Activated naive CD8-positive, alpha-beta T cell treated with anti-CD3 and anti-CD28 coated beads, Interleukin-2, amount 10 ng/mL, durations not matched to agents 7 days and 5 days (primary cell): ENCODE measurements at places on chromosomes 12 and 14.
A peak's percentile ranks its signal among the peaks of the same experiment; 100 is the strongest.

DNA sequence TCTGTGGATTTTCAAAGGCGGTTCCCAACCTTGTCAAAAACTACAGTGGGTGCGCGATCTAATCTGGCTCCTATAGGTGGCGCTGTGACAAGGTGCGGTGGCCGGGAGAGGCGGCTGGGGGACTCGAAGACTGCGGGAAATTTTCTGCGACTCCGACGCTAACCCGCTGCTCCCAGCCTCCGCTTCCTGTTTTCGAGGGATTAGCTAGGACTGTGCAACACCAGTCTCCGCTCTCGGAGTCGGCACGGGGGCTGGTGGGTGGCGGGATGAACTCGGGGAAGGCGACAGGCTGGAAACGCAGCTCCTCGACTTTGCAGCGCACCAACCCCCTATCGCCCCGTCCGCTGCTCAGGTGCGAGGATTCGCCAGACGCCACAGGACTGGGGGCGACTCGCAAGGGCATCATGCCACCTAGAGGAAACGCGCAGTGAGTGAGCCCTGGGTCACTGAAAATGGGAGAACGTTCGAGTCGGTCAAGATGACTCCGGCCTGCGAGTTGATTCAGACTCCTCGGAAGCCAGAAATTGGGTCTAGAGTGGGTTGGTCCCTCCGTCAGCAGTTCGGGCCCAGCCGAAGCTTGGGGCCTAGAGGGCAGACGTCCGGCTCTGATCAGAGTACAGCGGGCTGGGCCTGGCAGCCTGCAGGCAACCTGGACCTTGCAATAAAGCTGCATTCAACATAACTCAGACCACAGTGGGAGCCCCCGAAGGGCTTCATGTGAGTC lies 5.5 kb upstream of the PAX9 start:
- DNase-seq = peak; percentile 37

- DNase-seq = no peak
Observed at GRCh38 chr14:84523746-84524145, 1006.2 kb upstream of the FLRT2 start.

- no peak for DNase-seq
Observed at GRCh38 chr14:84432676-84433075, 1097.3 kb upstream of the FLRT2 start.

- peak; percentile 29 for DNase-seq
Observed at GRCh38 chr14:44912041-44912869, 49.5 kb downstream of the KLHL28 start.

GRCh38 chr12:98578392-98578791 lies 15.1 kb upstream of the SLC25A3 start:
- no peak for DNase-seq

- no peak for DNase-seq
Observed at GRCh38 chr12:114302117-114302516, 103.8 kb downstream of the TBX5 start.

GRCh38 chr14:51302295-51303030 lies 62.4 kb downstream of the TMX1 start:
- DNase-seq = no peak

DNA sequence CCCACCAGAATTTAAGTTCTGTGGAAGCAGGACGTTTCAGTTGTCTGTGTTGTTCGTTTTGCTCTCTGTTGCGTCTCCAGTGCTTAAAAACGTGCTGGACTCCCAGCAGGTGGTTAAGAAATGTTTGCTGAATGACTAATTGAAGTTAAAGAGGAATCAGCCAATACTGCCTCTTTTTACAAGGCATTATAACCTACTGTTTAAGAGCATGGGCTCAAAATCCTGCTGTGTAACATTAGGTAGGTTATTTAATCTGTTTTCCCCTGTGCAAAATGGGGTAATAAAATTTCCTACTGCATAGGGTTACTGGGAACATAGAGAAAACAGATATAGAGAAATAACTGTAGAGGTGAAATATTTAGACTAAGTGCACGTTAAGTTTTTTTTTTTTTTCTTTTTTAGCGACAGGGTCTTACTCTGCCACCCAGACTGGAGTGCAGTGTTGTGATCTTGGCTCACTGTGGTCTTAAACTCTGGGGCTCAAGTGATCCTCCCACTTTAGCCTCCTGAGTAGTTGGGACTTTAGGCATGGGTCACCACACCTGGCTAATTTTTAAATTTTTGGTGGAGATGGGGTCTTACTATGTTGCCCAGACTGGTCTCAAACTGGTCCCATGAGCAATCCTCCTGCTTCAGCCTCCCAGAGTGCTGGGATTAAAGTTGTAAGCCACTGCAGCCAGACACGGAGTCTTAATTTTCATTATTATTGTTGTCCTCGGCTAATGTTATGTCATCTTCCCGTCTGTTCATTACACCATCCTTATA lies 139.4 kb upstream of the PRICKLE1 start:
- DNase-seq = no peak

DNA sequence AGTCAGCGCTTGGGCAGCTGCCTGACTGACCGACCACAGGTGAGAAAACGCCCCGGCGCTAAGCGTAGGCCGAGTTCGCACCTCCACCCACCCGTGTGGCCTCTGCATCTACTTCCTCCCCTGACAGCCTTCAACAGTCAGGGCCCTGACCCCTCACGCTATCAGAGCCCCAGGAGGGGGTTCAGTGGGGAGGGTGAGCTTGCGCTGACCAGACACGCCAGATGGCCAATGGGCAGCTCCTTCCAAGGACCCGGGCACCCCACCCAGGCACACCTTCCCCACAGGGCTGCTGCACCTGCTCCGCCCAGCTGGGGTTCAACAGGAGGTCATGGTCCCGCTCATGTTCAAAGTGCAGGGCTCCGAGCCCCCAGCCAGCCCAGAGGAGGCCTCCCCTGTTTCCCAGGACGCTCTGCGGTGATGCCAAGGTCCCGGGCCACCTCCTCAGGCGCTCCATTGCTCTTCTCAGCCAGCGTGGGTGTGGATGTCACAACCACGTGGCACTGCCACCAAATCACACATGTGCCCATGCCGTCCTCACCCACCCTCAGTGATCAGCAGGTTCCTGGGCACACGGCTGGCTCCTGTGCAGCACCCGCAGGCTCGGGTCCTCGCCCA lies 48.7 kb upstream of the BCL11B start:
- DNase-seq = no peak

GRCh38 chr14:55536204-55536708 lies 43.8 kb upstream of the KTN1 start:
- DNase-seq = no peak
